Posterior cingulate gyrus (tissue), 11 donors: ENCODE measurements at places on chromosomes 7 and 10.

DNA sequence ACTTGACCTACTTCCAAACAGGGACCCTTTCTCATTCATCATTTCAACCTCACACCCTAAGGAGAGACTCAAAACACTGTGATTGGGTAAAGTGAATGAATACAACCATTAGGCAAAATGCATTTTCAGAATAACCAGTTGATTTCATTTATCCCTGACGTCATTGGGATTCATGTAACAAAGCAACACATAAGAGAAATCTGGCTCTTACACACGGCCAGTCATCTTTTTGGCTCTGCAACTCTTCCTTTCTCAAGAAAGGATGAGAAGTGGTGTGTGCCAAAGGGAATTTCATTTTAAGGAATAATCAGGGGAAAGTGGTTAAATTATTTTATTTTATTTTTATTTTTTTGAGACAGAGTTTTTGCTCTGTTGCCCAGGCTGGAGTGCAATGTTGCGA lies 83.1 kb downstream of the CPVL start:
- DNase-seq = no peak

DNA sequence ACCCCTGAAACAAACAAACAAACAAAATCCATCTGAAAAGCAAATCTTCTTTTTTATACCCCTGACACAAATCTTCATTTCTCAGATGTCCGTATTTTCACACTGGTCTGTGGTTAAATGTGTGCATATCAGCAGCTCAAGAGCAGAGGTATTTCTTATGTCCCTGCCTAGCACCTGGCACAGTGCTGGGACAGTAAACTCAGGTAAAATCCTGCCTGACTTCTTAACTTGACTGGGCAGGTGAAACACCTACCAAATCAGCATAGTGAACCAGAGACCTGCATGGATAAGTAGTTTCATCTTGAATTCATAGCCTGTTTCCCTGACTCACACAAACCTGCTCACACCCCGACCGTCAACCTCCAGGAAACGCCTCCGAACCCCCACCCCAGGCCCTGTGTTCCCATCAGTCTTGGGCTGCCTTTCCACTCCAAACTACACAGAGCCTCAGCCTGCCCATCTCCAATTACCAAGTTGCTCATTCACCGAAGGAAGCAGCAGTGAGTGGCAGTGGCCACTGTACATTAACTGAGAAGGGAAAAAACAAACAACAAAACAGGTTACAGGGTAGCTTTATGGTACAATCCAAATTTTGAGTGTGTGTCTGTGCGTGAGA lies 109.9 kb downstream of the HECTD2 start:
- no peak for DNase-seq

- no peak for DNase-seq
These were observed 137.4 kb upstream of the RNF32 start for GRCh38 chr7:156503196-156503595.

GRCh38 chr7:123864436-123864835 lies 19.5 kb downstream of the HYAL4 start:
- no peak for DNase-seq

- no peak for DNase-seq
These were observed 125.4 kb upstream of the CDK13 start for GRCh38 chr7:39824456-39825200.

DNA sequence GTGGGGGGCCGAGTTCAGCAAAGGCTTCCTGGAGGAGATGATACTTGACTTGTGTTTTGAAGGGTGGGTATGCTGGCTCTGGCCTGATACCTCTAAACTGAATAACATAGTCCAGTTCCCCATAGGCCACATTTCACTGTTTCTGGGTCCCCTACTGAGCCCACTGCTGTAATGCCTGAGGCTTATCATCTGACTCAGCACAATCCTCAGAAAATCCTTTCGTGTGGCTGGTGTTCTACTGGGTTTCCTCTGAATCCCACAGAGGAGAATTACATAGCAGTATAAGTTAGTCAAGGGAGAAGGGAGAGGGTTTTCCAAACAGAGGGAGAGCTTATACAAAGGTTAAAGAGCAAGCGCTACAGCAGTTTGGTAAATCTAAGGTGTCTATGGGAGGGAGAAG lies 2.8 kb upstream of the R3HCC1L start:
- no peak for DNase-seq

- DNase-seq = peak; percentile 60
These were observed 12.2 kb upstream of the PDK4 start for GRCh38 chr7:95608359-95609173.

GRCh38 chr7:151327659-151328058 lies 14.0 kb upstream of the NUB1 start:
- no peak for DNase-seq

- no peak for DNase-seq
These were observed 170.9 kb upstream of the NPVF start for GRCh38 chr7:25399000-25399750.

GRCh38 chr10:29981510-29981909 lies 77.9 kb downstream of the JCAD start:
- no peak for DNase-seq

- no peak for DNase-seq
These were observed 11.4 kb downstream of the DLD start for GRCh38 chr7:107902381-107902780.

DNA sequence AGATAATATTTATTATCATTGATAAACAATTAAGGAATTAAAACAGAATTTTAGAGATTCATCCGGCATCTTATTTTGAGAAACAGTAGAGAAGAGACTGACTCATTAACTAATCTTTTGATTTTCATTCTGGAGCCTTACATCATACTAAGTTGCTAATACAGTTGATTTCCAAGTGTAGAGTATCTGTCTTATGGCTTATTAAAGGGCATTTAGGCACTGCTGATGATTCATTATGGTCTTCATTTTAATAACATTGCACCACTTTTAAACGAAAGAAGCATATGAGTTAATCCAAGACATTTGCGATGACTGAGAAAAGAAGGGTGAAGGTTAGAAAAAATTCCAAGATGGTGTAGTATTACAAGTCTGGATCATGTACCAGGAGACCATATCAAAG lies 186.0 kb upstream of the CACNA2D1 start:
- no peak for DNase-seq

DNA sequence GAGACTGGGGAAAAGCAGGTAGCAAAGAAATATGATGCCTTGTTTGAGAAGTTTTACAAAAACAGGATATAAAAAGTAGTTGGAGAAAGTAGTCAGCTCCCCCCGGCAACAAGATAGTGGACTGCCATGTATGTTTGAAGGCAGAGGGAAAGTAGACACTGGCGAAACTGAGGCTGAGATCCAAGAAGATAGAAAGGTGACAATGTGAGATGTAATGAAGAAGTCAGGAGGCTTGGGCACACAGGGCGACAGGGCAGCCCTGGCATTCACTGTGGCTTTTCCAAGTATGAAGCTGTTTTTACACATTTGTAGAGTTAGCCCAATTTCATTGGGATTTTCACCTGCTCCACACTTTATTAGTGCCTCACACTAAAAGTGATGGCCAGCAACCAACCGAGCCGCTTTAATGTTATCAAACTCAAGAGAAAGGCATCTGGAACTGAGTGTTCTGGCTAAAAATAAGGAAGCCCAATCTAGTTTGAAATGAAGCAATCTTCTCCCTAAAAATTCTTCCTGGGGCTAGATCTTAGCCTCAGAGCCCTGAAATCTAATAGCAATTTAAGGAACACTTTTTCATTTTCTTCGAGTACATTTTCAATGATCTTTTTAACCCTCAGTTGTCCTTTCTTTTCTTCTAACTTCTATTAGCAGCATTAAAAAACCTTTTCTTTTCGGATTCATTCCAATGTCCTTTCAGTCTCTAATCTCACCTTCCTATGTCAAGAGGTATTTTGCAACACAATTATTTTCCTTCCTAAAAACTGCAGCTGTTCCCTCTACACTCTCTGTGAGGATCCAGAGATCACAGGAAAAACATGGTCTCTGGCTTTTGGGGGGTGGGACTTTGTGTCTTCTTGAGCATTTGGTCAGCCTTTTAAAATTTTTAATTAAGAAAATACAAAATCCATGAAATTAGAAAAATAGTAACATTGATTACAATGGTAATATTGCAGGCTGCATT lies 108.0 kb downstream of the RNLS start:
- no peak for DNase-seq

- DNase-seq = no peak
These were observed 41.3 kb downstream of the AMZ1 start for GRCh38 chr7:2729031-2729892.

GRCh38 chr7:33459340-33459751 lies 330.0 kb downstream of the BBS9 start:
- peak; percentile 54 for DNase-seq

DNA sequence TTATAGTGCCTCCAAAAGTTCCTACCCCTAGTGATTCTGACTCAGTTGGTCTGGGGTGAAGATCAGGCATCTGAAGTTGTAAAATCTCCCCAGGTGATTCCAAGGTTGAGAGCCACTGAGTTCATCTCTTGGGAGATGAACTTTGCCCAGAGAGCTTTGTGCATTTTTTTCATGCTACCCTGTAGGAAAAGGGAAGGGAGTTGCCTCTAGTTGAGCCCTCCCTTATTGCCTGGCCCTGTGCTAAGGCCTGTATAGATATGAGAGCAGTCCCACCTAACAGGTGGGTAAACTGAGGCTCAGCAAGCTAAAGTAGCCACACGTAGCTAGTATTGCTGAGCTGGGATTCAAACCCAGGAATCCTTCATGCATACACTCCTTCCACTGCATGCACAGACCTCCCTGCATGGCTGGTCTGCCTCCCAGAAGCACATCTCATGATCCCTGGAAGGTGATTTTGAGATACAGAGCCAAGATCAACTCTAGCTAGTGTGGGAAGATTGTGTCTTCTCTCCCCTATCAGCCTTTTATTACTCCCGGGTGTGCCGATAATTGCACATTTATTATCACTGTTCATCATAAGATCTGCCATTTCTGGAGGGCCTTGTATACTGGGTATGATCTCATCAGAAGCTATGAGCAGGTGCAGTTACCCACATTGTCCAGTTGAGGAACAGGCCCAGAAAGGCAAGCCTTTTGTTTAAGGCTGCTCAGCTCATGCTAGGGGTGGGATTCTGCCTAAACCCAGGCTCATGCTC lies 47.0 kb downstream of the TBATA start:
- DNase-seq = no peak

DNA sequence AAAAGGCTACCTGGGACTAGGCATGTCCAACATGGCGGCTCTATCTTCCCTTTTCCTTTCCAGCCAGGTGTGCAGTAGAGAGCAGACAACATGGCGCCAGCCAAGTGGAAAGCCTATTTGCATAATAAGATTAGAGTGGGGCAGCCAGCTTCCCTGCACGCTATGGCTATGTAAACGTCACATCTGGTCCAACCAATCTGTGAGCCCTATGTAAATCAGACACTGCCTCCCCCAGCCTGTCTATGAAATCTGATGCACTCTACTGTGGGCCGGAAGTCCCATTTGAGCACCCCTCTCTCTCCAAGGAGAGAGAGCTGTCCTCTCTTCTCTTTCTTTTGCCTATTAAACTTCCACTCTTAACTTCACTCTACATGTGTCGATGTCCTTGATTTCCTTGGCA lies 984.9 kb upstream of the AUTS2 start:
- no peak for DNase-seq

GRCh38 chr10:90288391-90288933 lies 569.4 kb downstream of the HTR7 start:
- no peak for DNase-seq

DNA sequence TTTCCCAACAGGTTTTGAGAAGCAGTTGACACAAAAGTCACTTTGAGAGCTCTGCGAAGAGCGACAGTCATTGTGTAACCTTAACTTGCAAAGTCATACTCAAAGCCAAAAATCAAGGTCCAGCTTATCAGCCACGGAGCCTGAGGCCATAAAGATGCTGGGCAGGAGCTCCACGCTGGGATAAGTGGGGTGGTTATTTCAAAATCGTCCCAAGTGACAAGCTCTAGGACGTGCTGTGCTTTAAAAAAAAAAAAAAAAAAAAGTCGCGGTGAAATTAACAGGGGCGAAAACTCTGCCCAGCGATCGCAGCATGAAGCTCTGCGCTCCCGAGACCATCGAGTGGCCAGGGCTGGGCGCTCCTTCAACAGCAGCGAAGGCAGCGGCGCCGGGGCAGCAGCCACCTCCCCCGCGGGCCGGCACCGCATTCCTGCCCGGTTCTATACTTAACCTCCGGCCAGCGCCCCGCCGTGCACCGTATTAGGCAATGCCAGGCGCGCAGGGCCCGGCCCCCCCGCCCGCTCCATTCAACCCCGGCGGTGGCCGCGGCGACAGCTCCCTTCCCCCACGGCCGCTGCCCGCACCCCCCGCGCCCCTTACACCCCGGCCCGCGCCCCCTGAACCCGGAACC lies 657 bp downstream of the HACD1 start:
- DNase-seq = no peak

DNA sequence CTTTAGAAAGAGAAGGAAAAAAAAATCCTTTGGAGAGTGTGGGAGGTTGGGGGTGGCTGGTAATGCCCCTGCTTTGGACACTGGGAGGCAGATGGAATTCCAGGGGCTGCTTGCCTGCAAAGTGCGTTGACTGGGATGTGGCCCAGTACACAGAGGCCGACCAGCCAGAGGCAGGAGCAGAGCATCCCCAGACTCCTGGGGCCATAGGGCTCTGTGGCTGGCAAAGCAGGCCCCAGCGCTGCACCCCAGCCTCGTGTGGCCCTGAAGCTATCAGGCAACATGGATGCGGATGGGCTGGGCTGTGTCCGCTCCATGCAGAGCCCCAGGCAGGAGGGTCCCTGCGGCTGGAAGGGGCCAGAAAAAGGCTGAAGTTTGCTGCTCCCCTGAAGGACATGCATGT lies 361.6 kb upstream of the FZD8 start:
- DNase-seq = no peak

- DNase-seq = no peak
These were observed 10.1 kb downstream of the CNOT4 start for GRCh38 chr7:135499818-135500217.

DNA sequence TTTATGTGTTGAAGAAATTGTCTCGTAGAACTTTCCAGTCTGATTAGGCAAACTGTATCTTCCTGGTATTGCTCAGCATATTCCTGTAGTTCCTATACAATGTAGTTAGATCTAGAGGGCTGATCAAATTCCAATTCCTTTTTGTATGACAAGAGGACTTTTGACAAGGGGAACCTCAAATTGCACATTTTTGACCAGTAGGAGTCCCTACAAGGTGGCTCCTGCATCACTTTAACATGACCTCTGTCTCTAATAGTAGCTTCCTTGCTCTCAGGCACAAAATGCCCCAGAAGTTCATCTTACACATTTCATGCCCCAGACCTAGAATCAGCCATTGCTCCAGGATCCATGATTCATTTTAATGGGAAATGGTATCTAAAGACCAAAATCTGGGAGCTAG lies 18.7 kb downstream of the HERPUD2 start:
- DNase-seq = no peak

GRCh38 chr10:110214371-110214826 lies 7.0 kb downstream of the MXI1 start:
- DNase-seq = no peak
